ENCODE measurements at places on chromosomes 5 and 9. TPM values are rescaled to one million over a fixed set of nuclear protein-coding genes. Genes with fewer than 3 reads are reported as not detected.
A peak's percentile ranks its signal among the peaks of the same experiment; 100 is the strongest.

DNA sequence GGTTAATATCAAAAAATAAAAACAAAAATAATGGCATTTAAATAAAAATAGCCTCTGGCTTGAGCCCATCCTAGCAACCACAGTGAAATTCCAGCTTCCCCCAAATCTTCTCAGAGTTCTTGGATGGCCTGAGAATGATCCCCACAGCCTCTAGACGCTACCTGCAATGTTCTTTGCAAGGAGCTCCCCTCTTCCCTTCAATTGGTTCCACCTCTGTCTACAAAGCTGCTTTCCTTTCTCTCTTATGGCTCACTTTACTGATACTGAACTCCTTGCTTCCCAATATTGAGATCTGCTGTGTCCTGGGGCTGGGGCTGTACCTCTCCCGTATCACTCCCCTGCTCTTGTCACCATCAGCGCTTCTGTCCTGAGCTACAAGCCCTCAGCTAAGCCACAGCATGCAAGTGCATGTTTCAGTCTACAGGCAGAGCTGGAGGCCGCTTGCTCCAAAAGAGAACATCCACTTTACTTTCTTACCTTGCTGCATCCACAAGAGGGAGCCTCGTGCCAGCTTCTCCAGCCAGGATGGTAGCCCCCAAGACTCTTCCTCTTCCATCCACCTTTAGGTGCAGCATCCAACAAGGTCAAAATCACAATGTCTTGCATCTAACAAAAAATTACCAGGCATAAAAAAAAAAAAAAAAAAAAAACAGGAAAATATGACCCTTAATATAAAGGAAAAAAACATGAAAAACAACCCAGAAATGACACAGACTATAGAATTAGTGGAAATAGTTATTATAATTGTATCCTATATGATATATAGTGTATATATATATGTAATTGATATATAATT lies 57.4 kb upstream of the PRSS3 start:
- no peak overlapping the region for H3K4me3 ChIP-seq
- H3K4me1 ChIP-seq: no peaks in the 10 kb centered on the region

The ENTPD8 gene
- not detected for total RNA-seq

The RAPGEF6 gene
- 14.0 TPM for total RNA-seq

The TYRP1 gene
- 0.81 TPM for total RNA-seq

DNA sequence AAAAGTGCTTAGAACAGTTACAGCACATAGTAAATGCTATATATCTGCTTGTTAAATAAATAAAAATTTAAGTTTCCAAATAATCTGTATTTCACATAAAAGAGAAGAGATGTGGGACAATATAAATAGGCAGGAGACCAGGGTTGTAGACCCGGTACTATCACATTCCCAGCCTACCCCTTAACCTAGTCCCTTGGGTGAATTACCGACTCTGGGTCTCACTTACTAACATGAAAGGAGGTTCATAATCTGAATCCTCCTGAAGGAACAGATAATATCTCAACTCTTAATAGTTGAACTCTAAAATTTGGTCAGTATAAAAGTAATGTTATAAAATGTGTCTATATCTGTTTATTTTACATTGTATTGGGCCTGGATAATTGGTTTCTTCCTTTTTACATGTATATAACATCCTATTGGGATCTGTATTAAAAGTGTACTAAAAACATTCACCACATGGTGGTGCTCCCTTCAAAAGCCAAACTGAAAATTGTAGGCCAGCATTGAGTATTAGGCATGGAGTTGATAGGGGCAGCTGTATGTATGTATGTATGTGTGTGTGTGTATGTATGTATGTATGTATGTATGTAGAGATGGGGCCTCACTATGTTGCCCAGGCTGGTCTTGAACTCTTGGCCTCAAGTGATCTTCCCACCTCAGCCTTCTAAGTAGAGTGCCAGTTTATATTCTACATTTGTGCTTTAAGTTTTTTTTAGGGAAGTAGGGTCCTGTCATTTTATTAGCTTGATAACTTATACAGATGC lies 64.2 kb upstream of the ABL1 start:
- H3K36me3 ChIP-seq: no peaks in the 10 kb centered on the region
- no peak for ATAC-seq
- no peak overlapping the region for H3K4me3 ChIP-seq
- H3K27me3 ChIP-seq: no peaks in the 10 kb centered on the region

DNA sequence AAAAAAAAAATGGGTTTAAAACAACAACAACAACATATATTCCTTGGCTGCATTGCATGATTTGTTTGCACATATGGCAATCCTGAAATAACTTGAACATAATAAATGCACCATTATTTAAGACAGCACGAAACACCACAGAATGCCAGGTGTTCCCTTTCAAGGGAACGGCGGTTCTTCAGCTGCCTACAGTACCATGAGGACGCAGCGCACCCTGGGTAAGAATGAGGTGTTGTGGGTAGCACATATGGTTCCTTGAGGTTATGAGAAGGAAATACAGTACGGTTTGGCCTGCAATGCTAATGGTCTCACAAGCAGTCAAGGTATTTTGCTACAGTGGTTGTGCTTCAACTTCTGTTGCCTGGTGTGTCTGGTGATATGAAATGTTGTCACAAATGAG lies 174.8 kb downstream of the SLC12A2 start:
- no peaks in the 10 kb centered on the region for H3K4me1 ChIP-seq
- H3K36me3 ChIP-seq: peaks cover 10% of the 10 kb centered on the region
- no peak overlapping the region for H3K4me3 ChIP-seq
- H3K27ac ChIP-seq: no peak overlapping the region
- H3K27me3 ChIP-seq: no peaks in the 10 kb centered on the region
- no peak for ATAC-seq

- H3K4me1 ChIP-seq: peaks cover 24% of the 10 kb centered on the region
- no peaks in the 10 kb centered on the region for H3K27me3 ChIP-seq
- H3K4me3 ChIP-seq: no peak overlapping the region
- no peaks in the 10 kb centered on the region for H3K36me3 ChIP-seq
These were observed 21.1 kb upstream of the GOLPH3 start for GRCh38 chr5:32195265-32195664.

GRCh38 chr5:146165460-146165859 lies 17.0 kb downstream of the LARS1 start:
- no peak for ATAC-seq
- no peaks in the 10 kb centered on the region for H3K27me3 ChIP-seq
- peaks cover 3% of the 10 kb centered on the region for H3K36me3 ChIP-seq
- H3K27ac ChIP-seq: no peak overlapping the region
- H3K4me1 ChIP-seq: no peaks in the 10 kb centered on the region

DNA sequence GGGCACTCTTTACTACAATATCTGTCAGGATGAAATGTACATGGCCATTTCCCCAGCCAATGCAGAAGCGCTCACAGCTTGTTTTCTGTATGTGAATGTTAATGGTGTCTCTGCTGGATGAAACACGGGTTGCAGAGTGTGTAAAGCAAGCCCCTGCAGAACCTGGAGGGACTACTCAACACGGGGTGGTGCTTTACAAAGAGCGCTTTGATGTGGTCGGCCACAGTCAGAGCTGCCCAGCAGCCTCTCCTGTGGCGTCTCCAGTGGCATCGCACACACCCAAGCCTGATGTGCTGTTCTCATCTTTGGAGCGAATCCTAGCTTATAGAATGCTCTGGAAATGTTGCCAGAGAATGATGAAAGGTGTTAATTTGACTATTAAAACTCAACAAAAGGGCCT lies 162.7 kb upstream of the NFIL3 start:
- no peak for ATAC-seq
- no peak overlapping the region for H3K27ac ChIP-seq
- no peaks in the 10 kb centered on the region for H3K36me3 ChIP-seq
- H3K4me3 ChIP-seq: no peak overlapping the region

- no peaks in the 10 kb centered on the region for H3K27me3 ChIP-seq
- no peak for ATAC-seq
- H3K4me1 ChIP-seq: peaks cover 13% of the 10 kb centered on the region
- H3K4me3 ChIP-seq: peak overlapping the region; percentile 55
- H3K36me3 ChIP-seq: no peaks in the 10 kb centered on the region
- peak overlapping the region; percentile 85 for H3K27ac ChIP-seq
These were observed 483 bp upstream of the PLPP6 start for GRCh38 chr9:4661611-4662010.

DNA sequence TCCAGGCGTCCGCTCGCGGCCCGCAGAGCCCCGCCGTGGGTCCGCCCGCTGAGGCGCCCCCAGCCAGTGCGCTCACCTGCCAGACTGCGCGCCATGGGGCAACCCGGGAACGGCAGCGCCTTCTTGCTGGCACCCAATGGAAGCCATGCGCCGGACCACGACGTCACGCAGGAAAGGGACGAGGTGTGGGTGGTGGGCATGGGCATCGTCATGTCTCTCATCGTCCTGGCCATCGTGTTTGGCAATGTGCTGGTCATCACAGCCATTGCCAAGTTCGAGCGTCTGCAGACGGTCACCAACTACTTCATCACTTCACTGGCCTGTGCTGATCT lies 294 bp downstream of the ADRB2 start:
- H3K27me3 ChIP-seq: no peaks in the 10 kb centered on the region
- no peaks in the 10 kb centered on the region for H3K36me3 ChIP-seq
- no peak for ATAC-seq
- peak overlapping the region; percentile 88 for H3K27ac ChIP-seq

DNA sequence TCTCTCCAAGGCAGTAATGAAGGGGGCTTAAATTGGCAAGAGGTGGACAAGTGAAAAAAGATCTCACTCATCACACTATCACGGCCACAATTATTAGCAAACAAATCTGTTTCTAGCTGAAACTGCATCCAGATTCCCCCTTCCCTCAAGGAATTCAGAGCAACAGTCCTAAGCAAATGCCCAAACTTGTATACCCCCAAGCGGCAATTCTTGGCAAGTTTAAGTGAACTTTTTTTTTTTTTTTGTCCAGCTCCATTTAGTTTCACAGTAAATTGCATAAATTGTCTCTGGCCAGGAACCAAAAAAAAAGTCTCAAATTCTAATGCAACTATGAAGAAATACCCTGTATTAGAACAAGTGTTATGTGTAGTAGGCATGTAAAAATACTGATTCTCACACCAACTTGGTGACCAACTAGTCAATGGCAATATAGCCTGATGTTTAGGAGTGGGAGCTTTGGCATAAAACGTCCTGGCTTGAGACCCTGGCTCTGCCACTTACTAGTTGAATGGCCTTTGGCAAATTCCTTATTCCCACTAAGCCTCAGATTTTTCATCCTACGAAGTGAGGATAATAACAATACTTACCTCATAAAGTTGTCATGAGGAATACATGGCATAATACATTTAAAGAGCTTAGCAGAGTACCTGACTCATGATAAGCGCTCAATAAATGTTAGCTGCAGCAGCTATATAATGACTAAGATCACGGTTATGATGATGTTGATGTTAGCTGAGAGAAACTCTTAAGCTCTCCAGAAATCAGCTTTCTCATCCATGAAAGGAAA lies 193.2 kb downstream of the ADAMTSL1 start:
- H3K27me3 ChIP-seq: no peaks in the 10 kb centered on the region
- H3K4me1 ChIP-seq: peaks cover 4% of the 10 kb centered on the region
- peak; percentile 36 for ATAC-seq
- no peak overlapping the region for H3K4me3 ChIP-seq
- H3K27ac ChIP-seq: no peak overlapping the region

The CCDC107 gene
- total RNA-seq: 61.9 TPM

GRCh38 chr5:151811593-151812321 lies 40.0 kb downstream of the G3BP1 start:
- H3K4me1 ChIP-seq: peaks cover 44% of the 10 kb centered on the region
- no peak overlapping the region for H3K27ac ChIP-seq
- no peaks in the 10 kb centered on the region for H3K27me3 ChIP-seq
- peaks cover 42% of the 10 kb centered on the region for H3K36me3 ChIP-seq
- no peak overlapping the region for H3K4me3 ChIP-seq

DNA sequence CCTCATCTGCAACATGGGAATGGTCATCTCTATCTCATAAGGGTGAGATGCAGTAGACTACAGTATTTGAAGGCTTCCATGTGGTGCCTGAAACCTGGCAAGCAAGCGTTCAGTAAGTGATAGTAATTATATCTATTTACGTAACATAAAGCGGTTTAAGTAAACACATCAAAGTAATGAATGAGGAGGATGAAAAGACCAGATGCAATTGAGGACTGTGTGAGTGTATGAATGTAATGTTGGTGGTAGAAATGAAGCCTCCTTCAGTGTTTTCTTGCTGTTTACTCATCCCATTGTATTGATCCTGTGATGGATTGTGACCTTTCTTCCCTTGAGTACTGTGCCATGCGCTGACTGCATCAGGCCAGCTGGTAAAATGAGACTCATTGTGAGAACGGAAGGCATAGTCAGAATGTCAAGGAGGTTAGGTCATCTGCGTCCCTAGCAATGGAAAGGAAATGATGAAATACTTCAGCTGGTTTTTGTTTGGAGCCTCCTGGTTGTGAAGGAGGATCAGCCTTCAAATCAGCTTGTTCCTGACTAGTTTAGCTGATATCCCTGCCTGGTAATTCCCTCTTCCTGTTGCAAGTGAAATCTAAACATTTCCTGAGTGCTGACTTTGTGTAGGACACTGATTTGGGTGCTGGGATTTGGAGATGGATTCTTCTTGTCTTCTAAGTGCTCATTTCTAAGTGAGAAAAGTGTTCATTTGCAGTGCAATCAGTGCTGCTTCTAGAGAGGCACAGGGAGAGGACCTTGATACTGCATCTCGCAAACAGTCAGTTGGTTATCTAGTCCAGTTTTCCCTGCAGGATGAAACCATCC lies 35.6 kb downstream of the TNFSF8 start:
- H3K27me3 ChIP-seq: peaks cover 4% of the 10 kb centered on the region
- no peak overlapping the region for H3K4me3 ChIP-seq
- peak overlapping the region; percentile 54 for H3K27ac ChIP-seq
- peak; percentile 83 for ATAC-seq

- no peaks in the 10 kb centered on the region for H3K27me3 ChIP-seq
- peaks cover 27% of the 10 kb centered on the region for H3K4me1 ChIP-seq
- H3K27ac ChIP-seq: no peak overlapping the region
- no peaks in the 10 kb centered on the region for H3K36me3 ChIP-seq
- no peak for ATAC-seq
These were observed 60.8 kb downstream of the SEMA4D start for GRCh38 chr9:89436963-89437625.

DNA sequence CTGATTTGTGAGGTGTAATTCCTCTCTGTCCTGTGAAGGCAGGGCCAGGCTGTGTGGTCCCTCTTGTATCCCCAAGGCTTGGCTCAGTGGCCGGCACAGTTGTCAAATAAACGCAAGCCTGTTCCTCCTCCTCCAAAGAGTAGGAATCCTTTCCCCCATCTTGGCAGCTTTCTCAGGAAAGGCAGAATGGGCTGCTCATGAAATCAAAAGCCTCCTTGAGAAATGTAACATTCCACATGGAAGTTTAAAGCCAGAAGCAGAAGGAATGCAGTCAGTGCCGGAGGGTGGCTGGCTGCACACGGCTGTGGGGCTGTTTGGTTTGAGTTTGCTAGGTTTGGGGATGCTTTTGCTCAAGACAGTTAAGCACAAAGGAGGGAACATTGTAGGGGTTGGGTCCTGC lies 34.5 kb upstream of the MED10 start:
- no peaks in the 10 kb centered on the region for H3K4me1 ChIP-seq
- H3K27me3 ChIP-seq: peaks cover 45% of the 10 kb centered on the region
- ATAC-seq: no peak
- H3K27ac ChIP-seq: no peak overlapping the region
- no peak overlapping the region for H3K4me3 ChIP-seq
- H3K36me3 ChIP-seq: no peaks in the 10 kb centered on the region

The PDE6A gene
- 0.05 TPM for total RNA-seq

GRCh38 chr5:150750469-150750868 lies 8.3 kb downstream of the DCTN4 start:
- ATAC-seq: no peak
- H3K36me3 ChIP-seq: peaks cover 9% of the 10 kb centered on the region
- H3K27me3 ChIP-seq: no peaks in the 10 kb centered on the region
- H3K4me1 ChIP-seq: no peaks in the 10 kb centered on the region
- no peak overlapping the region for H3K27ac ChIP-seq
